ENCODE measurements at places on chromosomes 7 and 10. TPM values are rescaled to one million over a fixed set of nuclear protein-coding genes. Genes with fewer than 3 reads are reported as not detected.

DNA sequence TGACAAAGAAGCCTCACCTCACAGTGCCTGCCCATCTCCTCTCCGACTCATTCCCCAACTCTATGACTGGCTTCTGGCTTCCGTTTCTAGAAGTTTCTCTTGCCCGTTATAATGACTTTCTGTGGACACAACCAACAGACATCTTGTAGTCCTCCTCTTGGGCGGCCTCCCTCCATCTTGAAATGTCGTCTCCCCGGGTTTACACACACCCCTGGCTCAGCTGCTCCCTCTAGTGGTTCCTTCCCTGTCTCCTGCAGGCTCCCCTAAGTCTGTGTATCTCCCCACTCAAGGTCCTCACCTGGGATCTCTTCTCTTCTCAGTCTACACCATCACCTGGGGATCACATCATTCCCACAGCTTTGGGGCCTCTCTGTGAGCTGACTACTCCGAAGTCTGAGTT is 123.4 kb upstream of the NEBL start:
- DNase-seq = no peak
- no peaks in the 10 kb centered on the region for H3K27me3 ChIP-seq
- H3K36me3 ChIP-seq = no peaks in the 10 kb centered on the region

DNA sequence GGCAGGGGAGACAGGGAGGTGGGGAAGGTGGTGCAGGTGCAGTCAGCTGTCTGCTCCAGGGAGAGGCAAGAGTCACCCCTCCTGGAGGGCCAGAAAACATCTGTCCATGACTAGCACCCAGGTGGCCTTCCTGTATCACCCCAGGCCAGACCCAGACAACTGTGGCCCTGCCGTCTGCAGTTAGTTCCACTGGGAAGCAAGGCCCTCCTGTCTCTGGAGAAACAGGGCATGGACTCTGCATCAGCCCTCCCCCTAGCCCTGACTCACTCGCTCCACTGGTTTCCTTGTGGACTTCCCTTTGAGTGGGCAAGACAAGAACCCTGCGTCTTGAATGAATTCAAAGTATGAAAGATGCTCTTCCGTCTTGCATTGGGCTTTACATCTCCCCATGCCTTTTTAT is 12.6 kb downstream of the TBATA start:
- H3K27ac ChIP-seq = no peak overlapping the region
- H3K4me3 ChIP-seq = no peak overlapping the region
- H3K4me1 ChIP-seq = no peaks in the 10 kb centered on the region
- H3K27me3 ChIP-seq = no peaks in the 10 kb centered on the region

- no peak for DNase-seq
- H3K27ac ChIP-seq = no peak overlapping the region
- H3K4me1 ChIP-seq = no peaks in the 10 kb centered on the region
- no peaks in the 10 kb centered on the region for H3K27me3 ChIP-seq
Measured at GRCh38 chr10:71575451-71575850, 144.1 kb downstream of the C10orf105 start.

- no peaks in the 10 kb centered on the region for H3K27me3 ChIP-seq
- DNase-seq = no peak
- H3K36me3 ChIP-seq = no peaks in the 10 kb centered on the region
Measured at GRCh38 chr10:104778371-104778770, 137.3 kb downstream of the SORCS3 start.

DNA sequence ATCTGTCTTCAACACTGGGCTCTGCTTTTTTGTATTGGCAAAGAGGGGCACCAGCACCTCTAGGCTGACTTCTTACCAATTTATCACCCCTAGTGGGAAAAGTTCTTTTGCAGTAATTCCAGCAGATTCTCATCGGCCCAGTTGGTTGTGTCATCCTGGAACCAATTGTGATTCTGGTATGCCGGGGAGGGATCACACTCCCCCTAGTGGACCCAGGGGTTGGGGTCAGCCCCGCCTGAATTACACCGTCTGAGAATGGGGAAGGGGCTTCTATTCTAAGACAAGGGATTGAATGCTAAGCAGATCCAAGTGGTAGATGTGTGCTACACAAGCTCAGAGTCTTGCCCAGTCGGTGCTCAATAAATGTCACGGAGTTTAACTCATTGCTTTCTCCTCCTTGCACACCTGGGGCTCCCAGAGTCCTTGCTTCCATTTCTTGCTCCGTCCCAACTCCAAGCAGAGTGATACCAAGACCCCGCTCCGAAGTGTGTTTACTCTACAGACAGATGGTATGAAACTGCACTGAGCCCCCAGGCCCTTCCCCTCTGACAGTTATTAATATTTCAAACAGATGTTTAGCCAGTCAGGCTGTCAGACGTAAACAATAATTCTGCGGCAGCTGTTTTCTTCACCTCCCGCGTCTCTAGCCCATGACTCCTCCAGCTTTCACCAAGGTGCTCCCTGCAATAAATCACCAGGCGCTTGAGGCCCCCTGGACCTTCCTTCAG is 71.9 kb downstream of the C10orf105 start:
- DNase-seq = no peak
- no peak overlapping the region for H3K4me3 ChIP-seq

The ALKBH4 gene
- total RNA-seq = 21.0 TPM

The PSPH gene
- total RNA-seq = 28.2 TPM

The CPA2 gene
- not detected for total RNA-seq

The HOXA3 gene
- total RNA-seq = 7.7 TPM

The LIPN gene
- total RNA-seq = not detected

The RGR gene
- total RNA-seq = 0.42 TPM

The ASAH2 gene
- total RNA-seq = 0.66 TPM

The CYP3A7 gene
- not detected for total RNA-seq

The TNS3 gene
- 118 TPM for total RNA-seq

The PPP1R3A gene
- total RNA-seq = not detected

Data from tibial nerve (tissue), 4 donors.